ENCODE measurements at places on chromosomes 12 and 14.
A peak's percentile ranks its signal among the peaks of the same experiment; 100 is the strongest.

DNA sequence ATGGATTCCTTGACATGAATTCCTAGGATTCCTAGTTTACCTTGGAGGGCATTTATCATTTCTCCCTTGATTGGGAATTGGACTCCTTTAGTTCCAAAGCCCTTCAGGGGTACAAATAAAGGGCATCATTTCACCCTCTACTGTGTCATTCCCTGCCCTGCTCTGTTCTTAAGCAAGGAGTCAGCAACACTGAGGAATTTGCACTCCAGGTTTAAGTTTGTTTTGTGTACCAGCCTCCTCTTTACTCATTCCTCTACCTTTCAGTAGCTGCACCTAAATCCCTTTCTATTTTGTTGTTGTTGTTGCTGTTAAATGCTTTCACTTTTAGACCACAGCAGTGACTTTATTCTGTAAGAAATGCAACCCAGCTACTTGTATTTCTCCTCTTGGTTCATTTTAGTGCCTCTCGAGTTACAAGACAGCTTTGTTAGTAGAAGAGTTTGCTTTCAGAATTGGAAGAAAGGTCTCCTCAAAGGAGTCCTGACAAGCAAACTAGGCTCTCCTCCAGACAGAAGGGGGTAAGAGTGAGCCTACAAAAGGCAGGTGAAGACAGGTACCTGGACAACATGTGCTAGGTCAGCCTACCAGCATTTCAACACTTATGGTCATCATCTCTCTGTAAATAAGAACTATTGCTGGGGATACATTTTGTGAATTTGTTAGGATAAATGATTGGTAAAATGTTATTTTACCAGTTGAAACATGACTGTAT is 90.0 kb downstream of the RMST start:
- no peak for DNase-seq

- no peak for DNase-seq
These were observed 234.7 kb upstream of the E2F7 start for GRCh38 chr12:77299910-77300669.

- no peak for DNase-seq
These were observed 22.3 kb downstream of the CRADD start for GRCh38 chr12:93699271-93700145.

DNA sequence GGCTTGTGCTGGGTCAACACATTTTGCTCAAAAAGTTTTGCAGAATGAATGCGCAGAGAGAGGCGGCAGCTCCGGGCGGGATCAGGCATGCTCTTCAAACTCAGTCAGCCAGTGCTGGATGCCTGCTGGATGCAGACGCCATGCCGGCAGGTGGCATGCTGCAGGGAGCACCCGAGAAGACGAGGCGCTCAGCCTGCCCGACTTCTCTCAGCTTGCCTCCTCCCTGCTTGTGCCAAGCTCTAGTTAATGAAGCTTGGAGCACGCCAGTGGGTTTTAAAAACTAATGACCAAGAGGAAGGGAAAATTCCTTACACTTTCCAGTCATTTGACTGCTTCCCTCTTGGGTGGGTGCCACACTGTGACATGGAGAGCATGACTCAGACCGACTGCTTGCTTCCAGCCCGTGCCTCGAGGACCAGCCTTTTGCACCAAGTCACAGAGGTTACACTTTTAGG is 39.8 kb downstream of the SLC24A4 start:
- no peak for DNase-seq

DNA sequence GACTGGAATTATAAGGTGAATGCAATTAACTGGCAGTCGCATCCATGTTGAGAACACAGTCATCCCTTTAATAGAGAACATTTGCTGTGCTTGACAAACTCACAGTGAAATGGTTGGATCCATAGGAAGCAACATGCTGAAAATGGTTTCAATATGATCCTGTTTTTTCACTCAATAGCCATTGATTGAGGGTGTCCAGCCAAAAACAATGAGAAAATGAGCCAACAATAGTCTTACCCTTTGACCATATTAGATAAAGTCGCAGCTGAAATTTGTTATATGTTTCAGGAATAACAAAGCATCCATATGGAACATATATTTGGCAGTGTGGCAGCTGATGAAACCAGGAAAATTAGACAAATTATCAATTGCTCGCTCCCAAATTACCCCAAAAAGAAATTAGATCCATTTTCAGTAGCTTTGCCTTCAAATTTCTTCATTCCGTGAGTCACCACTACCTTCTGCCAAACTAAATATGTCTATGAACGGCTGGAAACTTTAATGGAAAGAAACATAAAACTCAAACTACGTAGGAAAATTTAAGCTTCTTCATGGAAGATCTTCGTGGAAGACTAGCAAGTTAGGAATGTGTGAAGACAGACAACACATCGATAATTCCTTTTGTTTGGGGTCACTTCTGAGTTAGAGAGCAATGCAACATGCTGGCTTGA is 17.4 kb downstream of the IGF1 start:
- no peak for DNase-seq

DNA sequence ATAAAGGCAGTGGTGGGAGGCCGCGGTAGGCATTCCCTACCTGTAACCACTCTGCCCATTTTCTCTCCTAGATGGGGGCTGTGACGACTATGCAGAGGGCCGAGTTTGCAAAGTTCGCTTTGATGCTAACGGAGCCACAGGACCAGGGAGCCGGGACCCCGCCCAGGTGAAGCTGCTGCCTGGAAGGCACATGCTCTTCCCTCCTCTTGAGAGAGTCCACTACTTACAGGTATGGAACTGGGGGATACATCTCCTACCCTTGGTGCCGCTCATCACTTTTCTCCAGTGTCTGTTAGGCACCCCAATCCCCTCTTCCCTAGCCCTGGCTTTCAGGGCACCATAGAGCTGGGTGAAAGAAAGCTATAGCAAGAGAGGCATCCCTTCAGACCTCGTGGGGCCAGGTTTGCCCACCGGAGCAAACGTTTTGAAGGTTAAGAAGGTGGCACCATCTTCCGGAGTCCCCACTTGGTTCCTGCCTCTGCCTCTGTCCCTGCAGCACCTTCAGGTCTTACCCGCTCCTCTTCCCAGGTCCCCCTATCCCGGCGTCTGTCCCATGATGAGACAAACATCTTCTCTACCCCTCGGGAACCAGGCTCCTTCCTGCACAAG is 2.0 kb upstream of the P3H3 start:
- no peak for DNase-seq

DNA sequence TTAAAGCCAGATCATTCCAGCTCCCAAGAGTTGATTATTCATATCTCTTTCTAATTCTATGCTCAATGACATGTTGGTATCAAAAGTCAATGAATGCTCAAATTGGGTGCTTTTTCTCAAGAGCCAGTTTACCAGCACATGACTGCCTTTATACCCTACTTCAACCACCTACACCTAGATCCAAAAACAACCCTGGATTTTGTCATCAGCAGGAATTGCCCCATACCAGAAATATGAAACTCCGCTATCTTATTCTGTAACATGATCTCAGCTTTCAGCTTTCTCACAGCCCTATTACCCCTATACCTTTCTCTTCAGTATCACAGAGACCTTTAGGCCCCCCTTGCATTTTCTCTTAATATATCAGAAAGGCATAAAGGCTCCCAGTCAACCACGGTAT is 32.3 kb upstream of the ESR2 start:
- DNase-seq: no peak

- no peak for DNase-seq
These were observed 37.3 kb downstream of the LTBP2 start for GRCh38 chr14:74574706-74575105.

DNA sequence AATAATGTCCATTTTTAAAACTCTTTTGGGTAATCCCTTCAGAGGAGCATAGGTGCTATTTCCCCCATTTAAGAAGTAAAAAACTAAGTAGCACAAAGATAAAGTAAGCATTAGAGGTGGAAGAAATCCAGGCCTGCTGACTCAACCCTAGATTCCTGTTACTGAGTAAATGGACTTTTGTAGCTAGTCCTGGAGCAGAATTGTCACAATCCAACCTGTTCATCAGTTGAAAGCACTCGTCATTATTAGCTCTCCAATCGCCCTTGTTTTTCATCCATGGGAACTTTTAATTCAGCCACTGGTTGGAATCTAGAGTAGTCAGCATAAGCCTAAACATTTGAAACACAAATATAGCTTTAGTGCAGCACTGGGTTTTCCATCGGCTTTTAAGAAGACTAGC is 139.5 kb upstream of the AMIGO2 start:
- DNase-seq: no peak

DNA sequence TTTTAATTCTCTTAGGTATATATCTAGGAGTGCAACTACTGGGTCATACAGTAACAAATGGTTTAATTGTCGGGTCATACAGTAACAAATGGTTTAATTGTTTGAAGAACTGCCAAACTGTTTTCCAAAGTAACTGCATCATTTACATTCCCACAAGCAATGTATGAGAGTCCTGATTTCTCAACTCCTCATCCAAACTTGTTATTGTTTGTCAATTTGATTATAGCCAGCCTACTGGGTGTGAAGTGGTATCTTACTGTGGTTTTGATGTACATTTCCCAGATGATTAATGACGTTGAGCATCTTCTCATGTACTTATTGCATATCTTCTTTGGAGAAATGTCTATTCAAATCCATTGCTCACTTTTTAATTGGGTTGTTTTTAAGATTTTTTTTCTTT is 67.6 kb upstream of the CFL2 start:
- no peak for DNase-seq

DNA sequence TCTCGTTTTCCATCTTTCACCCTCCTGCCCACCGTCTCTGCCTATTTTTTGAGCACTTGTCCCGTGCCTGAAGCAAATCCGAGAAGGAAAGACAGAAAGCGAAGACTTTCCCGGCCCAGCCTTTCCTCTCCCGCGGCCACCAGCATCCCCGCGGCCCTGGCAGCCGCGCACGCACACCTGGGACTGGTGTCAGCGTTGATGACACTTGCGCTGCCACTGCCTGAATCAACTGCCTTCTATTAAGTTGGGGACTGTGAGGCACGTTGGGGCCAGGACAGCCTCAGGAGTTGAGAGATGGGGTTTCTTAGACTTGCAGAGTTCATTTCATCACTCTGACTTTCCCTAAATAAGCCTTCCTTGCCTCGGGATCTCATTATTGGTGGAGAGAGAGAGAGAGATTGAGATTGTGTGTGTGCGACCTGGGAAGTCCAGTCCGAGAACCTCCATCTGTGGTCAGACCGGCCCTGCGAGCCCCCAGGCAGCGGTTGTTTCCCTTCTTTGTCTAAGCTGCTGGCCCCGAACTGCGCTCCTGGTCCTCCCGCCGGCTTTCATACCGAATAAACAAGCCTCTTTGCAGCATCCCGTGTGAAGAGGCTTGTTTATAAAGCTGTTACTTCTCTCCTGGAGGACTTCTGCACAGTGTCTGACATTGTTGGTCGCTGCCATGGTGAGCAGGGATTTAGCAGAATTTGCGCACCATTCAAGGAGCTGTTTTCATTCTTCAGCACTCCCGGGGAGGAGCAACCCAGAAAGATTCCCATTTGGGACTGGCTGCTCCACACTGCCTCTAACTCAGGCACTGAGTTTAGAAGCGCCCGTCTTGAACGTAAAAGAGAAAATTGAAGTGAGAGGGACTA is 1.5 kb downstream of the PDZRN4 start:
- no peak for DNase-seq

- DNase-seq: no peak
These were observed 11.1 kb upstream of the EPS8 start for GRCh38 chr12:15800278-15800677.

- no peak for DNase-seq
These were observed 107.3 kb downstream of the KIF26A start for GRCh38 chr14:104245723-104246122.

- DNase-seq: no peak
These were observed 61.9 kb downstream of the ESR2 start for GRCh38 chr14:64232095-64232838.

DNA sequence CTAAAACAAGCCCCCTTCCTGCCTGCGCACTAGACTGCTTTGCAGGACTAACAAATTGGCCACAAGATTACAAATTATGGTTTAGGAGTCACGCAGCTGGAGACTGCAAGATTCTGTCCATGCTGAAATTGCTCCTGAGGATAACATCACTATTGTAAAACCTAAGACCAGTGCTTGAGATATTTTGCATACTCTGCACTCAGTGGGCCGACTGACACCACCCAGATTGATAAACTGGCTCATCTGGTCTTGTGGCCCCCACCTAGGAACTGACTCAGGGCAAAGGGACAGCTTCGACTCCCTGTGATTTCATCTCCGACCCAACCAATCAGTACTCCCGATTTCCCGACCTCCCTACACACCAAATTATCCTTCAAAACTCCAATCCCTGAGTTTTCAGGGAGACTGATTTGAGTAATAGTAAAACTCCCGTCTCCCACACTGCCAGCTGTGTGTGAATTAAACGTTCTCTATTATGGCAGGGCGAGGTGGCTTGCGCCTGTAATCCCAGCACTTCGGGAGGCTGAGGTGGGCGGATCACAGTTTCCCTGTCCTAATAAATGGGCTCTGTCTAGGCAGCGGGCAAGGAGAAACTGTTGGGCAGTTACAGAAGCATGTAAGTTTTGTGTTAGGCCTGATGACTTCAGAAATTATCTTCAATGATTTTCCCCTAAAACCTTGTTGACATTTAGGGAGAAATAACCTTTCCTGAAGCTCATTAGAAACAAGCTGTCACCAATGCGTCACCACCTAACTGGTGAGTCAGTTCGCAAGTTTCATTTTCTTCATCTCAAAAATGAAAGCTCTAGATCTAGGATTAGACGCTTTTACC is 5.3 kb upstream of the UBC start:
- DNase-seq: no peak

GRCh38 chr12:6471989-6472360 is 1.5 kb upstream of the VAMP1 start:
- DNase-seq: no peak

DNA sequence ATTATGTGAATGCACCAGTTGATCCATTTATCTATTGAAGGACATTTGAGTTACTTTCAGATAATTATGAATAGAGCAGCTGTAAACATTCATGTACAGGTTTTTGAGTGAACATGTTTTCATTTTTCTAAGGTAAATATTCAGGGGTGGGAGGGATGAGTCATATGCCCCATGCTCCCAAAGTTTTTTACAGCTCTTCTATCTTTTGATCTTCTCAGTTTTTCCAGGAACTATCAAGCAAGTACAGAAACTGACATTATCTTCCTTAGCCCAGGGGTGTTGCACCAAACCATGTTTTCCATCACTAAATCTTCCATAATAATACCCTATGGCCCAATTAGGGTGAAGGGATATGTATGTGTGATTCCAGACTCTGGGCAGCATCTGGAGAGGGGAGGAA is 384.5 kb downstream of the EMP1 start:
- DNase-seq: no peak

- peak; percentile 94 for DNase-seq
These were observed 16.7 kb upstream of the EID3 start for GRCh38 chr12:104286516-104287482.

GRCh38 chr14:26289891-26290486 is 307.8 kb downstream of the NOVA1 start:
- no peak for DNase-seq

GRCh38 chr12:80593766-80594165 is 113.7 kb upstream of the MYF6 start:
- DNase-seq: no peak

GRCh38 chr12:123142921-123143735 is 7.8 kb downstream of the PITPNM2 start:
- no peak for DNase-seq

GRCh38 chr12:47121146-47121545 is 41.4 kb upstream of the AMIGO2 start:
- no peak for DNase-seq

Measured in LNCaP clone FGC (cell line).